ENCODE measurements at places on chromosomes 4 and X.

- DNase-seq = no peak
Observed at GRCh38 chrX:13252726-13253125, 67.1 kb downstream of the ATXN3L start.

- no peak for DNase-seq
Observed at GRCh38 chr4:180084561-180084960, 2158.6 kb upstream of the TENM3 start.

DNA sequence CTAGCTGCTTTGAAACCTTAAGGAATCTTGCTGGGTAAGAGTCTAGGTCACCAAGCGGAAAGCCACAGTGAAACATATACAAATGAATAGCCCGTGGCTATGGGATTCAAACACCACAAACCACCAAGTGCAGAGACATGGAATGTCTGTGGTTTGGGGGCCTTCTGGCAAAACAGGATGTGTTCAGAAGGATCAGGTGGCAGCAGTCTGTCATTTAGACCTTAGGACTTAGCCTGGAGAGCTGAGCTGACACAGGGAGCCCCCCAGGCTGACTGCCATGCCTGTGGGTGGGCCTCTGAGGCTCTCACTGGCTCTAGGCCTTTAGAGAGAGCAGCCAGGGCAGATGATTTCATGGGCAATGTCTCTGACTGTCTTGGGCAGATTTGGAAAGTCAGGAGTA, 225.6 kb downstream of the FBXW7 start:
- peak; percentile 10 for DNase-seq

DNA sequence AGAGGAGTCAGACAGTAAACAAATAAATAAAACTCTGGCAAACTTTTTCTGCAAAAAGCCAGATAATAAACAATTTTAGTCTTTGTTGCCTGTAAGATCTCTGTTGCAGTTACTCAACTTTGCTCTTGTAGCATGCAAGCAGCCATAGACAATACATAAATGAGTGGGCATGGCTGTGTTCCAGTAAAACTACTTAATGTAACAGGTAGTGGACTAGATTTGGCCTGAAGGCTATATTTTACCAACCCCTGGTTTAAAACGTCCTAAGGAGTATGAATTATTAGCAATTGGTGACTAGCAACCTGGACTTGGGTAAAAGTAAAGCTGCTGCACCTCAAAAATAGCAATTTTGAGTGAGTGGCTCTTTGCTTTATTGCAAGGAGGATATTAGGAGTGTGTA, 30.9 kb downstream of the SLAIN2 start:
- no peak for DNase-seq

GRCh38 chrX:91311969-91312368, 122.7 kb upstream of the PABPC5 start:
- no peak for DNase-seq
